ENCODE measurements at places on chromosomes 12 and 14.

DNA sequence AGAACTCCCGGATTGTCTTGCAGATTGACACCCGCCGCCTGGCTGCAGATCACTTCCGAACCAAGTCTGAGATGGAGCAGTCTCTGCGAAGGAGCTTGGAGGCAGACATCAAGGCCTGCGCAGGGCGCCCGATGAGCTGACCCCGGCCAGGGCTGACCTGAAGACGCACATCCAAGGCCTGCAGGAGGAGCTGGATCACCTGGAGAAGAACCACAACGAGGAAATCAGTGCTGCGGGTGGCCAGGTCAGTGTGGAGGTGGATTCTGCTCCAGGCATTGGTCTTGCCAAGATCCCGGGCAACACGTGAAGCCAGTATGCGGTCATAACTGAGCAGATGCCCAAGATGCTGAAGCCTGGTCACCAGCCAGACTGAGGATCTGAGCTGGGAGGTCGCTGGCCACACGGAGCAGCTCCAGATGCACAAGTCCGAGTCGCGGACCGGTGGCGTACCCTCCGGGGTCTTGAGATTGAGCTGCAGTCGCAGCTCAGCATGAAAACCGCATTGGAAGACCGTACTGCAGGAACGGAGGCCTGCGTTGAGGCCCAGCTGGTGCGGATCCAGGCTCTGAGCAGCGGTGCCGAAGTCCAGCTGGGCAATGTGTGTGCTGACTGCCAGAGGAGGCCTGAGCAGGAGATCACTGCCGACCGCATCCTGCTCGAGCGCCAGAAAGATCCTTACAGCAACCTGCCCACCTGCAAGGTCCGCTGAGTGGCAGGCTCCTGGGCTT, 12.4 kb upstream of the A2M start:
- DNase-seq = no peak

GRCh38 chr14:56989359-56989758, 179.1 kb upstream of the OTX2 start:
- no peak for DNase-seq

GRCh38 chr14:73149753-73150152, 13.4 kb downstream of the PSEN1 start:
- DNase-seq = no peak

DNA sequence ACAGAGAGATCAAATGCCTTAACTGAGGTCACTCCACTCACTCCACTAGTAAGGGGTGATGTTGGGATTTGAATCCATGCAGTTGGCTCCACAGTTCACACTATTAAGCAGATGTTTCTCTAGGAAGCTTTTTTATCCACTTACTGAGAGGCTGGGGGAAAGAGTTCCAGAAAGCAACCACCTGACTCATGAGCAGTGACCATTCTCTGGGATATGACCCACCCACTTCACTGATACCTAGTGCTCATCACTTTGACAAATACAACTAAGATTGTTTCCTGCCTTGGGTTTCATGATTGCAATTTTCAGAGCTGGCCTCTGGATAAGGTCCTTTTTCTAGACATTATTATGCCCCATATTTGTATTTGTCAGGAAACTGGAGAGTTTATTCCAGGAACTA, 152.1 kb upstream of the PLEKHG7 start:
- no peak for DNase-seq

GRCh38 chr12:5626151-5626550, 194.2 kb downstream of the NTF3 start:
- no peak for DNase-seq

GRCh38 chr14:31988244-31988643, 88.9 kb upstream of the ARHGAP5 start:
- no peak for DNase-seq

DNA sequence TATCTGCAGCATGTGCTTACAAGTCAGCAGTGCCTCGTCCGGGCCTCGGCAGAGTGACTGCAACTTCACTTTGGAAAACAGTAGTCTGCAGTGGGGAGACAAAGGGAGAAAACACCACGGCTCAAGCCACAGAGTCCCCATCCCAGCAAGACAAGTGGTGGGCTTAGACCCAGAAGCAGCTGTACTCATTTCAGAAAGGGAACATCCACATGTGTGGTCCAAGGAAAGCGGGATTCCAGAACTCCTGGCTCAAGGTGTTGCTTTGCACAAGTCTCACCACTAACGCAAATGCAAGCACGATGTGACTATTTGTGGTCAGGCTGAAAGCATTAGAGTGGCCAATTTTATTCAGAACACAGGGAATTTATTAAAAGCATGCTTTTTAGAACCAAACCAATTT, 198.3 kb downstream of the TTC7B start:
- DNase-seq = no peak

DNA sequence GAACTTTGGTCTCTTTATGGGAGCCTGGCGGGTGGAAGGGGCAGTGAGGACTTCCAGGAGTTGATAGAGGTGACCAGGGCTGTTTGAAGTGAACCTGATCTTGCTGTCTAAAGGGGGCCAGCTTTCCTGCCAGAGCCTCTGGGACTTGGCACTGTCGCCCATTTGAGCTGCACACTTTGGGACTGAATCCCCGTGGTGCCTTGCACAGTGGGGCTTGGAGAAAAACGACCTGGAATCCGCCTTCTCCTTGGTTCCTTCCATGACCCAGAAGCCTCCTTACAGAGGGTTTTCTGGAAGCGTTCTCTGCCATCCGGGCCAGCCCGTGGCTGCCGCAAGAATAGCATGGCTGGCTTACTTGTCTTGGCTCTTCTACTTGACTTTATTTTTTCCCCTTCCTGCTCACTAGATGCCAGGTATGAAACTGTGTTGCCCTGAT, 2.0 kb downstream of the RFLNA start:
- DNase-seq = no peak

DNA sequence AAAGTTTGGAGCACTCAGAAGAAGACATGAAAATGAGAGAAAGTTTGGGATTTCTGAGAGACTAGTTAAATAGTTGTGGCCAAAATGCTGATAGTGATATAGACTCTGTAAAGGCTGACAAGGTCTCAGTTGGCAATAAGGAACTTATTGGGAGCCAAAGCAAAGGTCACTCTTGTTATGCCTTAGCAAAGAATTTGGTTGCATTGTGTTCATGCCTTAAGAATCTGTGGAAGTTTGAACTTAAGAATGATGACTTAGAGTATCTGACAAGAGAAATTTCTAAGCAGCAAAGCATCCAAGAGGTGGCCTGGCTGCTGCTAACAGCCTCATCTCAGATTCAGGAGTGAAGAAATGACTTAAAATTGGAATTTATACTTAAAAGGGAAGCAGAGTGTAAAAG, 113.8 kb downstream of the PIK3C2G start:
- no peak for DNase-seq

- no peak for DNase-seq
These were observed 53.8 kb downstream of the MIS18BP1 start for GRCh38 chr14:45199230-45199629.

- DNase-seq = no peak
These were observed 252.3 kb downstream of the KTN1 start for GRCh38 chr14:55832122-55832911.

GRCh38 chr14:34331728-34332623, 130.1 kb downstream of the SPTSSA start:
- peak; percentile 35 for DNase-seq

- no peak for DNase-seq
These were observed 54.5 kb upstream of the VASH1 start for GRCh38 chr14:76706811-76707210.
